ENCODE measurements at places on chromosomes 11 and 22.

DNA sequence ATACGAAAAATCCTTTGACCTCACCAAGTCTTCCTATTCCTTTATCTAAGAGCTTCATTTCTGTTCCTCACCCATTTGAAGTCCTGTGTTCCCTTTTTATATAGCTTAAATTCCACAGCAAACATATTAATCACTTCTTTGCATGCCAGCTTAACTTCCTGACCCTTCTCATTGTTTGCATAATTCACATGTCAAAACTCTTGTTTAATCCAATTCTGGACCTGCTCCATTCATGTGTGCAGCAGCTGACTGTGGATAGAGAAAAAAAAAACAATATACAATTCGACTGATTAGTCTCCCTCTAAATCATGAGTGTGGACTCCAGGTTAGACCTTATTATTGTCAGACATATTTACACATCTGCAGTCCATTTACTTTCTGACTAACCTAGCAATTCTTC, 991.2 kb upstream of the TENM4 start:
- no peak for DNase-seq

DNA sequence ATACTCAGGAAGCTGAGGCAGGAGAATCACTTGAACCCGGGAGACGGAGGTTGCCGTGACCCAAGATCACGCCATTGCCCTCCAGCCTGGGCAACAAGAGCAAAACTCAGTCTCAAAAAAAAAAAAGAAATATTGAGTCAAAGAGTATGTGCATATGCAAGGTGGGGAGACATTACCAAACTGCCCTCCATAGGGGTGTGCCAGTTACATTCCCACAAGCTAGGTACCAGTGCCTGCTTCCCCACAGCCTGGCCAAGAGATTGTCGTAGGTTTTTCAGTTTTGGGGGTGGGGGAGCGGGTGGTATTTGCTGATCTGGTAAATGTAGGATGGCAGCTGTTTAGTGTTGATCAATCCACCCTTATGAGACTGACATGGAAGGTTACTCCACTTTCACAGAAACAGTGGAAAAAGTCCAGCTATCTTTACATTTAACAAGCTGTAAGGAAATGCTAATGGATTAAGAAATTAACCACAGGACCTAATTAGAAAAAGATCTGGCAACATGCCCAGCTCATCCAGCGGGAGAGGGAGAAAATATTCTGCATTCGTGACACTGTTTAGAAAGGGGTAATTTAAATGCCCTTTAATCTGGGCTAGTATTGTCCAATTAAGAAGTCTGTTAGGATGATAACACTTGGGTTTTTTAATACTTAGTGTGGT, 89.4 kb downstream of the PACS1 start:
- peak; percentile 59 for DNase-seq

- DNase-seq: peak; percentile 23
These were observed at the start of gene GUCY1A2 for GRCh38 chr11:107018219-107018901. TSS of gene GUCY1A2 (minus strand) at chr11:107018476. CDS start at chr11:107018055, 421 bp downstream.

DNA sequence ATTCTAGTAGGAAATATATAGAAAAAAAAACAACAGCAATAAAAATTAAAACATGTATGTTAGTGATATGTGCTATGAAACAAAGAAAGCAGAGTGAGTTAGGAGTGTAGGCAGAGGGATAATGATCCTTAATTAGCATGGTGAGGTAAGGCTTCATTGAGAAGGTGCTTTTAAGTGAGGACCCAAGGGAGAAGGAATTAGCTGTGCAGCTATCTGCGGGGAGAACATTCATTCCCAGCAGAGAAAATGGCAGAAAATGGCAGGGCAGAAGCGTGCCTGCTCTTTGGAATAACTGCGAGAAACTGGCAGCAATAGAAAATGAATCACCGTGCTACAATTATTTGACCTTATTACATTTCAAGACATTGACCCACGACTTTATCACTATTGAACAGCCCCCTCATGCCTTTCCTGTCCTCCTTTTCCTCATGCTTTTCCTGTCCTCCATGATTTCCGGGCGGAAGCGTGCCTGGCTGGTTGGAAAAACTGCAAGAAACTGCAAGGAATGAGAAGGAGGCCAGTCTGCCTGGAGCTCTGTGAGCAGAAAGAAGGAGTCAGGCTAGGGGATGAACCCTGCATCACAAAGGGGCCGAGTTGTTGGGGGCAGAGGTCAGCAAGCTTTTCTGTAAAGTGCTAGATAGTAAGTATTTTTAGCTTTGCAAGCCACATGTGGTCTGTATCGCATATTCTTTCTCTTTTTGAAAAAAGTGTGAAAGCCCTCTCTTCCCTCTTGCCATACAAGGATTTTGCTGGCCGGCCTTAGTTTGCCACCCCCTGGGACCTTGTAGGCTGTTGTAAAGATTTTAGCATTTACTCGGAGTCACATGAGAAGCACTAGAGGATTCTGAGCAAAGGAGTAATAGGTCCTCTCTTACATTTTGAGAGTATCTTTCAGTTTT, 37.1 kb upstream of the SWAP70 start:
- DNase-seq: no peak

- peak; percentile 83 for DNase-seq
These were observed 7.8 kb downstream of the SLC5A1 start for GRCh38 chr22:32050678-32051515.

DNA sequence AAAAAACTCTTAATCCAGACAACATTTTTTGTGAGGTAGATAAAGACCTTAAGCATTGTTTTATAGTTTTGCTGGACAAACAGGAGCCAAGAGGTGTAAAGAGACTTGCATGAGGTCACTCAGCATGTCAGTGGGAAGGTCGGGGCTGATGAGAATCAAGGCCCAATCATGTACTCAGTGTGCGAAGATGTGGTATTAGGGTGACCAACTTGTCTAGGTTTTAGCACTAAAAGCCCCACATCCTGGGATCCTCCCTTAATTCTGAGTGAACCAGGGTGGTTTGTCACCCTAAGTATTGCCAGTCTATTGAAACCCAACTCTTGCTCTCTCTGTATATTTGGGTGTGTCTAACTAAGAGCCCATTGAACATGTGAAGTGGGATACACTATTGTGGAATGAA, 19.5 kb upstream of the SORL1-AS1 start:
- no peak for DNase-seq

GRCh38 chr11:110409174-110409573, 20.6 kb upstream of the FDX1 start:
- no peak for DNase-seq

- DNase-seq: peak; percentile 63
These were observed 6.5 kb downstream of the PACS1 start for GRCh38 chr11:66076561-66076960.

GRCh38 chr11:26149585-26149984, 182.3 kb upstream of the ANO3 start:
- DNase-seq: no peak

DNA sequence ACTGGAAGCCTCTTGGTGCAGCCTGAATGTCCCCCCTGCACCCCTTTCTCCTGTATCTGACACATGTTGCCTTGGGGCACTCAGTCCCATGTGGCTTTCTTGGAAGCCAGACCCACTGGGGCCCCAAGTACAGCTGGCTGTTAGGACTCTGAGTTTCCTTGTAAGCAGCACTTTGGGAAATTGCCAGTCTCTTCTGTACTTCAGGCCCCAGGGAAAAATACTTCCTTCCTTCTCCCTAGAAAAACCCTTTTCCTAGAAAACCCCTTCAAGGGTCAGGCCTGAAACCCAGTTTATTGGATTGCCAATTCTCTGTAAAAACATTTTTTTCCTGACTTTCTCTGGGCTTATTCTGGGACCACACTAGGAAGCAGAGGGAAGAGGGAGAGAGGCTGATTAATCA, 360.3 kb downstream of the TENM4 start:
- peak; percentile 62 for DNase-seq

- DNase-seq: peak; percentile 11
These were observed 23.6 kb upstream of the LMO2 start for GRCh38 chr11:33915526-33915925.

- DNase-seq: no peak
These were observed 498.1 kb downstream of the TBC1D22A start for GRCh38 chr22:47260551-47260950.

- DNase-seq: no peak
These were observed 34.5 kb upstream of the PAMR1 start for GRCh38 chr11:35559949-35560348.

DNA sequence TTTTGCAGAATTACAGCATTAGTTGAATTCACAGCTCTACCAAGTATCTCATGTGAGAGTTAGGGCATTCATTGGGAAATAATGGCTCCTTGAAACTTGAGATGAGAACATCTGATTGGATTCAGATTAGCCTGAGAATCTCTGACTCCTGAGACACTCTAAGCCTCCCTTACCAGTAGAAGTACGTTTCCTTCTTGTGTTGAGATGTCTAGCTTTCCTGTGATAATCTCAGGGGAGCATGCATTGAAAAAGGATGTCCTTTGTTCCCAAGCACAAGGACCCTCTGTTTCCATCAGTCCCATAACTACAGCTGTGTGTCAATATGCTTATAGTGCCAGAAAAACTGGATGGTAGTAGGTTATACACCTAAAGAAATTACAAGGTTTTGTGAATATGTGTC, 35.2 kb upstream of the RDX start:
- no peak for DNase-seq

- no peak for DNase-seq
These were observed 541.9 kb upstream of the ANO5 start for GRCh38 chr11:21650961-21651360.

- DNase-seq: no peak
These were observed 14.6 kb downstream of the C11orf21 start for GRCh38 chr11:2287091-2287490.

GRCh38 chr11:61491736-61492395, 16.7 kb upstream of the LRRC10B start:
- no peak for DNase-seq

DNA sequence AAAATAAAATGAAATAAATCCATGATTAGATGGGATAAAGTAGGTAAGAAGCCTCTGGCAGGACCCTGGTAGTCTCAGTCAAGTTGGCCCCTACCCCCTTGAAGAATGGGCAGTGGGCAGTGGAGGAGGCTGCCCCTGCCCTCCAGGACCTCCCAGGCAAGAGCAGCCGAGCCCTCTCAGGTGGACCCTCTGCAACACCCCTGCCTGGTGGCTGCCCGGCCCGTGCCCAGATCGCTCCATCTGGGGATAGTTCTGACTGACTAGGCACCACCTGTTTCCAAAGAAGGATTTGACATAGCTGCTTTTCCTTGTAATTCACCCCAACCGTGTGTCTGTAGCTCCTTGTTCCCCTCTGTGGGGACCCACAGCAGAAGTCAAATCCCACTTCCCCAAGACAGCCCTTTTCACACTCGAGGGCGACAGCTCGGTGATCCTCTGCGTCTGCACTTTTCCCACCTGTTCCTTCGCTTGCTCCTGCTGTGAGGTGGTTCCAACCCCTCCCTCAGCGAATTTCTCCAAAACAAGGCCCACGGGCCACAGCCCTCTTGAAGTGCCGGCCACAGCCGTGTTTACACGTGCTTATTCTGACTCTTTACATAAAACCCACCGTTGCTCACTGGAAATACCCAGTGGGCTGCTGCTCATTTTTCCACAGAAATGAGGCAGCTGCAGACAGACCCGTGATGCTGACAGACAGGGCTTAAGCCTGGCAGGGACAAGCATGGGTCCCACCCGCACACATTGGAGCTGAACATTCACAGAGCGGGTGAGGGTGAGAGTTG, 5.5 kb upstream of the TMPRSS13 start:
- no peak for DNase-seq

- no peak for DNase-seq
These were observed 4.0 kb downstream of the MS4A8 start for GRCh38 chr11:60703374-60703773.

DNA sequence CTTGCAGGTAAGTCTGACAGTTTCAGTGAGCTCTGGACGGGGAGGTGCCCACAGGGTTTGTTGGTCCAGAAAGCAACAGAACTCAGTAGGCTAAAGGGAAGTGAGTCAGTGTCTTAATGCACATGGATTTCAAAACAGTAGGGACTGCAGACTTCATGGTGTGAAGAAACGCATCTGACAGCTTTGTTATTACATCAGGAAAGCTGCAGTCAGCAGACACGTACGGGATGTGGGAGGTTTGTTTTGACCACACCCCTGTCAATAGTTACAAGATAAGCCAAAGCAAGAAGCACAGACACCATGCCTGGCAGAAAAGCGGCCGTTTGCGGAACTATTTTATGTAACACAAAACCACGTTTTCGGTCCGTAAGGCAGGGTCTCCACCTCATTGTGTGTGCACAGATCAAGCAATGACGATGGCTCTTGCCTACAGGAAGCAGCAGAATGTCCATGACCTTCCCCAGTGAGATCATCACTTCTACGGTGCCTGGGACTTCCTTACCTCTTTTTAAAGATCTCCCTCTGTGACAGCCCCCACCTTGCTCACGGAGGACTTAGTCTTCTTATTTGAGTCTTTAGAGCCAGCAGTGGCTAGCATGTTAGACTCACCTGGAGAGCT, 58.2 kb upstream of the FTH1 start:
- peak; percentile 87 for DNase-seq

DNA sequence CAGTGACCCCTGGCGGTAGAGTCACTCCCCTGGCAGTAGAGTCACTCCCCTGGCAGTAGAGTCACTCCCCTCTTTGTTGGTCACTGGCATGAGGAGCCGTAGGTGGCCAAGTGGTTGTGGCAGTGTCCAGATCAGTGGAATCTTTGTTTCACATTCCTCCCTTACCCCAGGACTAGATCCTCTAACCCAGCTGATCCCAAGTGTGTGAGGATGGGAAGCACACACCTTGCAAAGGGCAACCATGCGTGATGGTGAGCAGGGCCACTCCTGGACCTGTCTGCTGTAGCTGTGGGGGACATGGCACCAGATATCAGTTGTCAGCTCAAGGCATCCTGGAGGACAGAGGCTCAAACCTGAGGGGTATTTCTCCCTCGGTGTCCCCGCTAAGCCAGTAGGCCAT, 37.8 kb downstream of the OSBP2 start:
- DNase-seq: no peak

- DNase-seq: no peak
These were observed 2.4 kb downstream of the UBQLN3 start for GRCh38 chr11:5507177-5507932.

Data from EH (cell line).